NCI-H2171 treated with DMSO at 0.1 percent for 48 hours (cell line): ENCODE measurements at places on chromosomes 16 and 17.

DNA sequence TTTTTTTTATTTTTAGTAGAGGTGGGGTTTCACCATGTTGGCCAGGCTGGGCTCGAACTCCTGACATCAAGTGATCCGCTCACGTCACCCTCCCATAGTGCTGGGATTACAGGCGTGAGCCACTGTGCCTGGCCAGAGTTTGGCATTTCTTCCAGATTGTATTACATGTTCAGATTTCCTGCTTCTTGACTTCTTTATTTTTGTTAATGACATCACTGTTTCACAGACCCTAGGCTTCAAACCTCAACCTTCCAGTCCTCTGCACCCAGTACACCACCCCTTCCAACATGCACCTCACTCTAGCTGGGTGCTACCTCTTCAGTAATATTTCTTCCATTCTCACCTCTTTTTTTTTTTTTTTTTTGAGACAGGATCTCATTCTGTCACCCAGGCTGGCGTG, 53.6 kb upstream of the ZFHX3 start:
- DNase-seq, result no peak

GRCh38 chr17:73058022-73058421, 34.5 kb downstream of the SLC39A11 start:
- DNase-seq, result no peak

GRCh38 chr16:1003391-1004347, 22.1 kb downstream of the SOX8 start:
- DNase-seq, result no peak

GRCh38 chr17:67390646-67391361, 13.7 kb downstream of the PITPNC1 start:
- DNase-seq, result peak; percentile 5

GRCh38 chr17:7997186-7997585, 5.2 kb upstream of the GUCY2D start:
- peak; percentile 72 for DNase-seq

GRCh38 chr17:43193251-43193650, 18.4 kb upstream of the TMEM106A start:
- no peak for DNase-seq

DNA sequence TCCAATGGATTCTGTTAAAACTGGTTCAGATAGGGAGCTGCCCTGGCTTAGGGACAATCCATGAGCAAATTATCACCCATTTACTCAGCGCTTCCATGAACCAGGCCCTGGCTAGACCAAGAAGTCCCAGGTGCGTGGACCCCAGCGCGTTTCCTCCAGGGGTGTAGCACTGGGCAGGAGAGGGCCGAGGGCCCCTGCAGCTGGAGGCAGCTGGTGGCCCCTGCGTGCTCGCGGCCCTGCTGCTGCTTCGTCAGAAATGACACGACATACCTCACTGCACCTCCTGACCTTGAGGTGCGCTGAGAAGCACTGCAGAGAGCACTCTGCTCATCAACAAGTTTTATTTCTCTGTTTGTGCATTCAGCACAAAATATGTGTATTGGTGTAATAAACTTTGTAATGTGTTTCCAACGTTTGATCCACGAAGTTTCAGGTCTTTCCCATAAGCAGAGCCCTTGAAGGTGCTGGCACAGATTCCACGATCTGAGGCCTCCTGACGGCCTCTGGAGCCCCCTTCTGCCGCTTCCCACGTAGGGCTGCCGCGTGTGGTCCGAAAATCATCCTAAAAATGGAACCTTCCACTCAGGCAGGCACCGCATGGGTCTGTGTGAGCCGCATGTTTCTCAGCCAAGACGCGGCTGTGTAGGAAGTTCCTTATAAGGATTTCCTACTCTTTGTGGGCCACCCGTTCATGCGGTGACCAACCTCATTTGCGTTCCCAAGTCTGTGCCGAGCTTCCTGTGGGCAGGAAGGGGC, 50.8 kb upstream of the ZCCHC14 start:
- DNase-seq, result no peak

DNA sequence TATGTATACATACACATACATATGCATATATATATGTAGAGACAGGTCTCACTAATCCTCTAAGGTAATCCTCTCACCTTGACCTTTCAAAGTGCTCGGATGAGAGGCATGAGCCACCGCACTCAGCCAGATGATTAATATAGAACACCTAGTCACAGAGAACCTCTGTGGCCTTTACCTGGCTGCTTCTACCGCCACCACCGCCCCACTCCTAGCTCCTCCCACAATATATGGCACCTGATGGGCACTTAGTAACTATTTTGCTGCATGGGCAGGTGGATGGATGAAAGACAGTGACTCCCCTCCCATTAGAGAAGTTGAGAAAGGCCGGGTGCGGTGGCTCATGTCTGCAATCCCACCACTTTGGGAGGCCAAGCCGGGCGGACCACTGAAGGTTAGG, 16.7 kb upstream of the ATP2C2 start:
- no peak for DNase-seq

GRCh38 chr17:11035681-11036080, 197.8 kb upstream of the PIRT start:
- DNase-seq, result no peak

GRCh38 chr17:57966246-57966645, 11.0 kb upstream of the CUEDC1 start:
- DNase-seq, result no peak

DNA sequence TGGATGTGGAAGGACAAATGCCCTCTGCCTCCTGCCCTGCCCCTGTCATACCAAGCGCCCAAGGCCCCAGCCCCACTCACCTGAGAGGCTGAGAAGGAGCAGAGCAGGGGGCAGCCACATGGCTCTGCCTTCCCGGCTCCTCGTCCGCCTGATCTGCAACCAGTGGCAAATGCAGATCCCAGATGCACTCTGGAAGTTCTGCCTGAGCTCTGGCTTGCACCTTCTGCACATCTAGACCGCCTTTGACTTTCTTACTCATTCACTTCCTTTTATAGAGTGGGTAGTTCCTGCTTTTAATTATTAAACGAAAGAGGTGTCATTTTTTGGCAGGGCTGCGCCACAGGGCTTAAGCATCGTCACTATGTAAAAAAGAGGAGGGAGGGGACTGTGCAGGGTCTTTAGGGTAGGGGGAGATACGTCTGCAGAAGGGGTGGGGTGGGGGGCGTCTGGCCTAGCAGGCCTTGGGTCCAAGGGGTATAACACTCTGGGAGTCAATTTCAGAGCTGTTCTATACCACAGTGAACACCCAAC, at the start of gene CD300LB:
TSS of gene CD300LB (minus strand) at position 245 of the 531 bp plus-strand sequence. CDS start at position 120, 125 bp downstream.
- DNase-seq, result no peak

- DNase-seq, result no peak
These were observed 250.5 kb upstream of the TNRC6C start for GRCh38 chr17:77708049-77708448.

- DNase-seq, result no peak
These were observed 44.8 kb downstream of the ABCC12 start for GRCh38 chr16:48110982-48111381.

DNA sequence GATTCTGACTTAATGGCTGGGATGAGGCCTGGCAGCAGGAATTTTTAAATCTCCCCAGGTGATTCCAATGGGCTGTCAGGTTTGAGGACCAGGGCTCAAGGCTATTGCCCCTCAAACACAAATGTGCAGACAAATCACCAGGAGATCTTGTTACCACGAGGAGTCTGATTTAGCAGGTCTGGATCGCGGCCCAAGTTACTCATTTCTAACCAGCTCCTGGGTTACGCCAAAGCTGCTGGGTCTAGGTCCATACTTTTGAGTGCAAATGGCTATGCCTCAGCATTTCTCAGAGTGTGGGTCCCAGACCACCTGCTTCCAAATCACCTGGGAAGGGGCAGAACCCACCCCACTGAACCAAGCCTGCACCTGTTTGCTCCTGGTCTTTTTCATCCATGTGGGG, 33.1 kb downstream of the CNGB1 start:
- DNase-seq, result no peak

DNA sequence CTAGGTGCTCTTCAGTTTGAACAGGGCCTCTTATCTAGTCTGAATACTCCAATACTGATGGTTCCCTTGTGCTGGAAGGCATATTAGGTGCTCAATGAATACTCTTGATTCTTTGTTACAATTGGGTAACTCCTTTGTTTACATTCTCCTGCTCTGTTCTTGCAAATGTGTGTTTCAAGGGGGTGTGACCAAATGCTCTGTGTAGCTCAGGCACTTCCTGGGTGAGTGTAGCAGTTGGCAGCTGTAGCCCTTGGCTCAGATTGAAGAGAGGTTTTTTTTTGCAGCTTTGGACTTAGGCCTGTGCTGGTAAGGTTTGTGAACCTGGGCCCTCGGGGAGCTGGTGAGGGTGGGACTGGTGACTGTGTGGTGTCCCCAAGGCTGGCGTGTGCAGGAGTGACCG, 20.2 kb downstream of the TBCD start:
- DNase-seq, result no peak

DNA sequence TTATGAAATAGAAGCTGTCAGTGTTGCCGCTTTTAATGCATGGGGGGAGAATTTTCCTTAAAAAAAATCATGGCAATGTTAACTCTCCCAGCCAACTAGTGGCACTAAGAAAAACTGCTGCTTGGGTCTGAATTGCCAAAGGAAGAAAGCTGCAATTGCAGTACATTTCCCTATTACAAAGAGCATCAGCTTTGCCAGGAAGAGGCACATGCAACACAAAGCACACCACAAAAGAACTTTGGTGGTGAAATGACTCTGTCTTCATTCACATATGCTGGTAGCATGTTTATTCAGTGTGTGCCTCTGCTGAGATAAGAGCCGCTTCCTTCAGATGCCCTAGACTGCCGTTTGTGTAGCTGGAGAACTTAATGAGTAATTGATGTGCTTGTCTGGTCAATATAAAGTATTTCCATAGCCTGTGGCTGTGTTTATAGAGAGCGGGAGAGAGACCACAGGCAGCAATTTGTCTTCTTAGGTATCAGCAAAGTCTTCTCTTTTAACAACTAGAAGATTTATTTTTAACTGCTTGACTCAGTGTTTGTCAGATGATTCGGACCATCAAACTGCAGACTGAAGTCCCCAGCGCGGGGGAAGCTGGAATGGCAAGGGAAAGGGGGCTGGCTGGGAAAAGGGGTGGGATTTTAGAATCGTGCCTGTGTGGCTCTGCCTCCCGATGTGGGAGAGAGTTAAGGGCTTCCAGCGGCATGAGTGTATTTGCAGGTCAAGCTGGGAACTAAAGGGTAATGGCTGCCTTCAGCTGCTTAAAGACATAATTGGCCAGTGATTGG, 115.1 kb downstream of the MRTFB start:
- DNase-seq, result peak; percentile 4

DNA sequence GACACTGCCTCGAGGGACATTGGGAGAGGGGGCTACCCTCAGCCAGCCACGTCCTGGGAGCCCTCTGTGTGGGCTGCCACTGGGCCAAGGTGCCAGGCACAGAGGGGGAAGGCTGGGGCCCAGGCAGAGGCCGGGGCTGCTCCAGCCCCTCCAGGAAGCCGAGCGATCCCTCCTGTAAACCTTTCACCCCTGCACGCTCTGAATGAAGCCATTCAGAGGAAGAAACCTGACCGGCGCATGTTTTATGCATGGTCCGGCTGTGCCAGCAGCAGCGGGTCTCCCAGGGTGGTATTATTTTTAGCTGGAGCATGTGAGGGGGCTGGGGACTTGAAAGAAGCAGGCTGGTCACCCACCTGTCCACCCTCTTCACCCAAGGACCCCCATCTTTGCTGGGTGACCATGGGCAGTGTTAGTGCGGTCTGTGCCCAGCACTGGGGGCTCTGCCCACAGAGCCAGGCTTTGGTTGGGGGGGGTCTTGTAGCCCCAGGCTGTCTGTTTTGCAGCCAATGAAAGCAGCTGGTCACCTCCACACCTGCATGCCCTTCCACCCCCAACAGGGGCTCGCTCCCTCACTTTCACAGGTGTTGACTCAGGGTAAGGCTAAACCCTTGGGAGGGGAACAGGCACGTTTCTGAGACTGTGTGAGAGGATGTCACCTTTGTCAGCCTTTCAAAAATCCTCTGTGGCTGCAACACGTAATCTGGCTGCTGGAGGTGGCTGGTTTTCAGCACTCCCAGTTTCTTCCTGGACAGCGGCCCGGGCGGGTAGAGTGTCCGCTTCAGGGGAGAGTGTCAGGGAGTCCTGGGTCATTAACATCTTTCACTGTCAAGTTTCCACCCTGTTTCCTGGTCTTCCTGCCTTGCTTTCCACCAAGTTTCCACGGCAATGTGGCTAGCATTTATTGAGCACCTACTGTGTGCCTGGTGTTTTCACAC, 77.1 kb upstream of the BRD7 start:
- DNase-seq, result no peak

GRCh38 chr17:44223541-44224071, 4.1 kb upstream of the UBTF start:
- DNase-seq, result no peak

DNA sequence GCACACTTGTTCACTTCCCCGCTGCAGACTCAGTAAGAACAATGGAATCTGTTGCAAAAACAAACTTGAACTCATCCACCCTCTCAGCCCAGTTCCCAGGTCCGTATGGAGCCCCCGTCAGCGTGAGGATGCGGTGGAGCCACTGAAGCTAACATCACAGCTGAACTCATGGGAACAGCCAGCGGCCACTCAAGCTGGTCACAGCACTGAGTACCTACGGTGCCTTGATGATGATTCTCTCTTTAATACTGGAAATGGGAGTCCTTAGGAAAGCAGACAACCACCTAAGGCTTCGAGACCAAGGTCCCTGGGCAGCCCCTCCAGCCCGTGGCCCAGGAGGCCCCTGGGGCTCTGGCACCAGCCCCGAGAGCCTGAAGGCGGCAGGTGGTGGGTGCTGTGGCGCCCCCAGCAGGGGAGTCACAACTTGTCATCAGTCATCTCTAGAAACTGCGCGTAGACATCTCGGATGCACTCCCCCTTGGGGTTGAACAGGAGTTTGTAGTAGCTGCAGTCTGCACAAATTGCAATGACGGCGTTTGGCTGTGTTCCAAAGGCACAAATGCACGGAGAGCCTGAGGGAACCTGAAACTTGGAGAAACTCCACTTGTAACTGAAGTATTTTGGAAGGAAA, 31.0 kb upstream of the RHOT1 start:
- DNase-seq, result peak; percentile 79

GRCh38 chr17:35543856-35544255, 6.4 kb upstream of the SLFN12L start:
- DNase-seq, result no peak

GRCh38 chr17:82803606-82804005, 36.2 kb downstream of the ZNF750 start:
- DNase-seq, result no peak

DNA sequence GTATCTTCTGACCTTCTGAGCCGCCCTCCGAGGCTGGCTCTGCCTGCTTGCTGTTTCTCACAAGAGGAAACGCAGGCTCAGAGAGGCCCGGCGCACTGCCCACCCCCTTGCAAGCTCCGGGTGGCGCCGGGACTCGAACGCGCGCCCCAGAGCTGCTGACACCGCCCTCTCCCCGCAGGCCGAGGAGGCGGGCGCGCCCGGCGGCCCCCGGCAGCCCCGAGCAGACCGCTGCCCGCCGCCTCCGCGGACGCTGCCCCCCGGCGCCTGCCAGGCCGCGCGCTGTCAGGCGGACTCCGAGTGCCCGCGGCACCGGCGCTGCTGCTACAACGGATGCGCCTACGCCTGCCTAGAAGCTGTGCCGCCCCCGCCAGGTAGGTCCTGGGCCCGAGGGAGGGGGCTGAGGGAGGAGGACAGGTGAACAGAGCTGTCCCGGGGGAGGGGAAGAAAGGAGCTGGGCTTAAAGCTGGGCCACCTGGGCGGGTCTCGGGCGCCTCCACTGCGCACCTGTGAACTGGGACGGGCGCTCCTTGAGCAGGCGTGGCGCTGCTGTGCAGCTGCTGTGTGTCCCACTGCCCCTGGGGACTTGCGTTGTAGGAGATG, 18.2 kb downstream of the WFDC1 start:
- DNase-seq, result peak; percentile 95
